ENCODE measurements at places on chromosomes 1 and 21. TPM values are rescaled to one million over a fixed set of nuclear protein-coding genes. Genes with fewer than 3 reads are reported as not detected.

OR2L5 gene
- not detected for total RNA-seq

FASLG gene
- 22.5 TPM for total RNA-seq

UBXN10 gene
- total RNA-seq, result 0.39 TPM

CD160 gene
- total RNA-seq, result not detected

UBL4B gene
- total RNA-seq, result not detected

ZNF670 gene
- total RNA-seq, result 3.0 TPM
